ENCODE measurements at places on chromosomes 3 and 15. TPM values are rescaled to one million over a fixed set of nuclear protein-coding genes. Genes with fewer than 3 reads are reported as not detected.
A peak's percentile ranks its signal among the peaks of the same experiment; 100 is the strongest.

GABRR3 gene
- total RNA-seq, result not detected

FBXW12 gene
- not detected for total RNA-seq

SCAANT1 gene
- total RNA-seq, result not detected

PP2D1 gene
- not detected for total RNA-seq

ZNF80 gene
- 2.3 TPM for total RNA-seq

TSEN2 gene
- 29.8 TPM for total RNA-seq

CHRNB4 gene
- total RNA-seq, result not detected

SLCO3A1 gene
- total RNA-seq, result 10.0 TPM

PLOD2 gene
- total RNA-seq, result 0.18 TPM

DUOXA2 gene
- total RNA-seq, result not detected

PKM gene
- total RNA-seq, result 2,146 TPM

DNA sequence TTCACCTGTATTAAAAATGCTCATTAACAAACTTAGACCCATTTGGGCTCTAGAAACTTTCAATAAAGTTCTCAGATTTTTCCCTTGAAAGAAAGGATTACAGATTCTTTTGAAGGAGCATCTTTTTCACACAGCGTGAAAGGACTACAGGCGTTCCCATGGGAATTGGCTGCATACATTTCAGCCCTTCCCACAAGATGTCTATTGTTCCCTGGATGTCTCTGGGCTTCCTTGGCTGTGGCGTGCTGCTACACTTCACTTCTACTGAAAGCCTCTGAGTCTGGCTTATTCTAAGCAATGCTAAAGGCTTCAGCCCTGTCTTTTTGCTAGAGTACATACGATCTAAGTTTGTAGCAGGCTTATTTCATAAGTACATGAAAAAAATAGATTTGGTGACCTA is 1.4 kb downstream of the VEPH1 start:
- H3K27me3 ChIP-seq, result no peaks in the 10 kb centered on the region
- no peaks in the 10 kb centered on the region for H3K4me1 ChIP-seq
- no peak overlapping the region for H3K4me3 ChIP-seq
- no peaks in the 10 kb centered on the region for H3K36me3 ChIP-seq

- H3K4me1 ChIP-seq, result no peaks in the 10 kb centered on the region
- no peak overlapping the region for H3K4me3 ChIP-seq
- no peak overlapping the region for H3K27ac ChIP-seq
- peaks cover 23% of the 10 kb centered on the region for H3K36me3 ChIP-seq
- no peak for DNase-seq
- H3K27me3 ChIP-seq, result no peaks in the 10 kb centered on the region
Observed at GRCh38 chr3:37347941-37348340, 173.6 kb upstream of the LRRFIP2 start.

GRCh38 chr15:66224946-66225345 is 28.6 kb downstream of the MEGF11 start:
- no peaks in the 10 kb centered on the region for H3K36me3 ChIP-seq
- H3K27ac ChIP-seq, result no peak overlapping the region
- no peak overlapping the region for H3K4me3 ChIP-seq

DNA sequence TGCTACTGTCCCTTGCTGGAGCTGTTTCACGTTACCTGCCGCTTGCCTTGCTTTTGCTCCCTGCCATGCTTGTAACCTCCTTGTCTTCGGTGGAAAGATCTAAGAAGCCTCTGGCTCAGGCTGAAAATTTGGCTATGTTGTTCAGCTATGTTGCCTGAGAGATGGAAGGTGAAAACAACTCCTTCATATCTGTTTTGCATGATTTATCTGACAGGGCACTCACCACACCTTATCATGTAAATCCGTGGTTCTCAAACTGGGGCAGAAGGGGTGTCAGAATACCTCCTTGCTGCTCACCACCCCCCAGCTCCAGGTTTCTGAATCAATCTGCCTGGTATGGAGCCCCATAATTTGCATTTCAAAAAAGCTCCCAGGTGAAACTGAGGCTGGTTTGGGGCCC is 6.5 kb upstream of the CORO2B start:
- no peaks in the 10 kb centered on the region for H3K36me3 ChIP-seq
- DNase-seq, result no peak
- H3K4me1 ChIP-seq, result no peaks in the 10 kb centered on the region

DNA sequence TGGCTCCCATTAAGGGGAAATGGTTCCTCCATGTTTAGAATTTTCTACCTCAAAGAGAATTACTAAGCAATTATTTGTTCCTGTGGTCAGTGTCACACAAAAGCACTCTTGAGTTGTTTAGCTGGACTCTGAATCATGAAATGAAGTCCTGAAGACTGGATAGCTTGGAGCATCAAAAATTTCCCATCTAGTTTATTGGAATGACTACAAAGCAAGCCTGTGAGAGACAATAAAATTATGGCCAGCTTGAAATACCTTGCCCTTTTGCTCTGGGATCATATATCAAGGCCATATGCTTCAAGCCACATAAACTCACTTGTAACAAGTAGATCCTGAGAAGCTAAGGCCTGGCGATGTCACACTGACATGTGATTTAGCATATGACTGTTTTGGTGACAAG is 292.3 kb downstream of the TIGIT start:
- no peaks in the 10 kb centered on the region for H3K36me3 ChIP-seq
- H3K4me3 ChIP-seq, result no peak overlapping the region
- no peaks in the 10 kb centered on the region for H3K4me1 ChIP-seq
- no peak overlapping the region for H3K27ac ChIP-seq

- peak; percentile 64 for DNase-seq
- H3K27me3 ChIP-seq, result no peaks in the 10 kb centered on the region
- no peaks in the 10 kb centered on the region for H3K36me3 ChIP-seq
- H3K4me1 ChIP-seq, result peaks cover 7% of the 10 kb centered on the region
- H3K4me3 ChIP-seq, result no peak overlapping the region
Observed at GRCh38 chr15:41811432-41812195, 16.3 kb upstream of the JMJD7 start.

- no peak overlapping the region for H3K27ac ChIP-seq
- peaks cover 5% of the 10 kb centered on the region for H3K27me3 ChIP-seq
- no peak for DNase-seq
- H3K4me3 ChIP-seq, result no peak overlapping the region
- H3K36me3 ChIP-seq, result no peaks in the 10 kb centered on the region
Observed at GRCh38 chr3:169945313-169945712, 21.3 kb upstream of the SEC62 start.

- no peaks in the 10 kb centered on the region for H3K4me1 ChIP-seq
- no peaks in the 10 kb centered on the region for H3K36me3 ChIP-seq
- no peak overlapping the region for H3K4me3 ChIP-seq
- DNase-seq, result no peak
- H3K27me3 ChIP-seq, result no peaks in the 10 kb centered on the region
Observed at GRCh38 chr15:95989392-95989791, 341.1 kb upstream of the NR2F2 start.

GRCh38 chr3:11915621-11916424 is 69.1 kb upstream of the TAMM41 start:
- H3K27me3 ChIP-seq, result no peaks in the 10 kb centered on the region
- DNase-seq, result no peak
- no peaks in the 10 kb centered on the region for H3K4me1 ChIP-seq
- H3K4me3 ChIP-seq, result no peak overlapping the region
- H3K27ac ChIP-seq, result no peak overlapping the region

DNA sequence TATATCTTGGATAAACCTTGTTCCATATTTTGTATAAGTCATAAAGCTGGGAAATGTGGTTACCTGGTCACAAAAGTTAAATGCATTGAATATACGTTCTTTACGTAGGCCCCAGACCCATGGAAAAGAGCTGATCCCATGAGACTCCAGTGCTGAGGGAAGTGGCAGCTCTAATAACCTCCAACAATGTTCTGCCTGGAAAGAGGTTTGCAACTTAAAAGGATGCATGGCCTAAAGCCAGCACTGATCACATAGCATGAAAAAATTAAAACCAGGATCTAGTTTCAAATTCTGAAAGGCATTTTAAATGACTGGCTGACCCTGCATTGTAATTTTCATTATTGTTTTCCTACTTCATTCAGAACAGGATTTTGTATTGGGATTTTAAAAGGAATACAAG is 27.9 kb upstream of the STRIT1 start:
- no peak for DNase-seq
- no peaks in the 10 kb centered on the region for H3K27me3 ChIP-seq
- no peak overlapping the region for H3K4me3 ChIP-seq
- no peak overlapping the region for H3K27ac ChIP-seq
- no peaks in the 10 kb centered on the region for H3K36me3 ChIP-seq

- no peaks in the 10 kb centered on the region for H3K36me3 ChIP-seq
- no peaks in the 10 kb centered on the region for H3K27me3 ChIP-seq
- H3K4me3 ChIP-seq, result no peak overlapping the region
- no peak overlapping the region for H3K27ac ChIP-seq
Observed at GRCh38 chr3:136790786-136791185, 28.1 kb upstream of the SLC35G2 start.

GRCh38 chr3:50125541-50126286 is 29.4 kb upstream of the SEMA3F start:
- no peak for DNase-seq
- no peak overlapping the region for H3K27ac ChIP-seq

DNA sequence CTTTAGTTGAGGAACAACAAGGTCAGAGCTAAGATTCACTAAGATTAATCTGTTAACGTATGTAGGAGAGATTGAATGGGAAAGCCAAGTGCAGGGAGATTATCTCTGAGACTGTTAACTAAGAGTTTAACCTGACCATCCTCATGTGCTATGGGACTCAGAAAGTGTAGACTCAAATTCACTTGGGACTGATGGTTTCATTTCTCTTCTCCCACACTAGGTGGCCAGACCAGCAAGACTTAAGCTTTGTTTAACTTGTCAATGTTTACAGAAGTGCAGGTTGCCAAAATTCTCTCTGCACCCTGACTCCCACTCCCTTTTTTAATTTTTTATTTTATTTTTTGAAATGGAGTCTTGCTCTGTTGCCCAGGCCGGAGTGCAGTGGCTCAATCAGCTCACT is 6.3 kb upstream of the HEXA start:
- H3K4me1 ChIP-seq, result peaks cover 5% of the 10 kb centered on the region
- no peaks in the 10 kb centered on the region for H3K27me3 ChIP-seq
- no peak overlapping the region for H3K27ac ChIP-seq
- no peak for DNase-seq

- H3K27me3 ChIP-seq, result no peaks in the 10 kb centered on the region
- H3K36me3 ChIP-seq, result no peaks in the 10 kb centered on the region
- no peak overlapping the region for H3K4me3 ChIP-seq
- no peak for DNase-seq
Observed at GRCh38 chr3:29694783-29695182, 413.9 kb downstream of the RBMS3 start.

GRCh38 chr3:171187706-171188290 is 161.3 kb upstream of the SLC2A2 start:
- no peaks in the 10 kb centered on the region for H3K4me1 ChIP-seq
- no peaks in the 10 kb centered on the region for H3K36me3 ChIP-seq
- H3K27ac ChIP-seq, result no peak overlapping the region
- no peak for DNase-seq
- no peaks in the 10 kb centered on the region for H3K27me3 ChIP-seq
- H3K4me3 ChIP-seq, result no peak overlapping the region

- no peak overlapping the region for H3K4me3 ChIP-seq
- no peaks in the 10 kb centered on the region for H3K4me1 ChIP-seq
- H3K27me3 ChIP-seq, result no peaks in the 10 kb centered on the region
- DNase-seq, result no peak
Observed at GRCh38 chr3:148880681-148881080, 15.6 kb downstream of the CPA3 start.

- H3K4me1 ChIP-seq, result no peaks in the 10 kb centered on the region
- H3K27me3 ChIP-seq, result no peaks in the 10 kb centered on the region
- no peaks in the 10 kb centered on the region for H3K36me3 ChIP-seq
- no peak overlapping the region for H3K4me3 ChIP-seq
- DNase-seq, result no peak
Observed at GRCh38 chr3:194178669-194179068, 42.7 kb downstream of the HES1 start.

DNA sequence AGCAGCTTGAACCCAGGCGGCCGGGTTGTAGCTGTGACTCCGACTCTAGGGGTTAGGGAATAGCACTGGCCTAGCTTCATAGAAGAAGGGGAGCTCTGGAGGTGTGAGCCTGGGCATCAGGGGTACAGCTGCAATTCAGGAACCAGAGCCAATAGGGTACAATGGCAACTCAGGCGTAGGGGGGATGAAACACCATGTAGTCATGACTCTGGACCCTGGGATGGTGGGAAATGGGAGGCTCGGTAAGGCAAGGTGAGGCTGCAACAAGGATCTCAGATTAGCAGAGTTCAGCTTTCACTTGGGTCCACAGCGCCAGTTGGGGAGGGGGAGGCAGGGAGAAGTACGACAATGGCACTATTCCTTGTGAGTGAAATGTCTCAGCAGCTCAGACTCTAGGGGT is 210.2 kb upstream of the LYSMD4 start:
- no peak overlapping the region for H3K27ac ChIP-seq
- H3K36me3 ChIP-seq, result no peaks in the 10 kb centered on the region
- H3K27me3 ChIP-seq, result no peaks in the 10 kb centered on the region
- no peak overlapping the region for H3K4me3 ChIP-seq
- DNase-seq, result no peak

DNA sequence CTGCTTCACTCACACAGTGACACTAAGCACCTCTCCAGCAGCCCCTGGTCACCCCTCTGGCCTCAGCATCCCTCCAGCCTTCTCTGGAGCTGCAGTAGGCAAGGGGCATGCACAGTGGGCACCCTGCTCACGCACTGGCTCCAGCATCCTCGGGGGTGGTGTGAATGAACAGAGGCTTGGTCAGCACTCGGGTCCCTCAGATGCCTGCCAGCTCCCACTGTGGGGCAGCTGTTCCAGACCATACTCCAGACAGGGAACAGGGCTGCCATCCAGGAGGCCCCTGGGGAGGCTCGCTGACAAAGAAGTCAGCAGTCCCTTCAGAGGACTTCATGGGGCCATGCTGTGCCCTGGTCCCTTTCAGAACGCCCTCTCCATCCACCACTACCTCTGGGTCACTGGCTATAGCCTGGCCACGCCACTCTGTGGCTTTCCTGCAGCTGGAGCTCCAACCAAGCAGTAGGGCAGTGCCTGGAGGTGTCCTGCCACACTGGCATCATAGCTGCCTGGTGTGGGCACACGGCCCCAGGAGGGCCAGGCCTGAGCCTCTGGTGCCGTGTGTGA is 26.3 kb downstream of the ALS2CL start:
- no peak overlapping the region for H3K27ac ChIP-seq
- H3K36me3 ChIP-seq, result no peaks in the 10 kb centered on the region
- DNase-seq, result no peak
- no peaks in the 10 kb centered on the region for H3K4me1 ChIP-seq

DNA sequence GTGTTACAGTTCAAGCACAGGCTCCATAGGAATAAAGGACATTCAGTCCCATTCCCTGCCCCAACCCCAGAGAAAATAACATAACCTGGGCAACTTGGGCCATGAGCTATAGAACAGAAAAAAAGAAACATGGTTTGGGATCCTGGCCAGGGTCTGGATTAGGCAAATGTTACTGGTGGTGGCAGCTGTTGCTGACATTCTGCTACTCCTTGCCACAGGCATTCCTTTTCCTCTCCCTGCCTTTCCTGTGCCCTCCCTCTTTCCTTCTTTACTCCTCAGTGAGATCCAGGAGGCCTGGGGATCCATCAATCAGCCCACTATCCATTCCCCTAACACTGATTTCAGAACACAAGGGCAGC is 129.1 kb downstream of the NTRK3 start:
- DNase-seq, result no peak
- no peak overlapping the region for H3K4me3 ChIP-seq
- no peak overlapping the region for H3K27ac ChIP-seq
- no peaks in the 10 kb centered on the region for H3K27me3 ChIP-seq
